ENCODE measurements at places on chromosomes 6 and 20. TPM values are rescaled to one million over a fixed set of nuclear protein-coding genes. Genes with fewer than 3 reads are reported as not detected.

DNA sequence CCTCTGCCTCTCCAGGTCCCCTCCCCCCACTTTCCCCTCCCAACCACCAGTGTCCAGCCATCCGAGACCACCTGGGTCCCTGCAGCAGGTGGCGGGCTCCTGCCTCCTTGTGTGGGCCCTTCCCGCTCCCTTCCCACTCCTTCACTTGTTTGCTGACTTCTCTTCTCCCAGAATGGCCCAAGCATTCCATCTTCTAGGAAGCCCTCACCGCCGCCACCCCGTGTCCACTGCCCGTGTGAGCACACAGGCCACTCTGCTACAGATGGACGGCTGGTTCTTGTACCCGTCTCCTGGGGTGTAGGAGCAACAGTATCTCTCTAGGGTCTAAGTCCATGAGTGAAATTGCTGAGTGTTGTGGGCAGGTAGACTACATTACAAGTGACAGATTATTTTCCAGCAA lies 15.0 kb downstream of the BPHL start:
- DNase-seq, result no peak

DNA sequence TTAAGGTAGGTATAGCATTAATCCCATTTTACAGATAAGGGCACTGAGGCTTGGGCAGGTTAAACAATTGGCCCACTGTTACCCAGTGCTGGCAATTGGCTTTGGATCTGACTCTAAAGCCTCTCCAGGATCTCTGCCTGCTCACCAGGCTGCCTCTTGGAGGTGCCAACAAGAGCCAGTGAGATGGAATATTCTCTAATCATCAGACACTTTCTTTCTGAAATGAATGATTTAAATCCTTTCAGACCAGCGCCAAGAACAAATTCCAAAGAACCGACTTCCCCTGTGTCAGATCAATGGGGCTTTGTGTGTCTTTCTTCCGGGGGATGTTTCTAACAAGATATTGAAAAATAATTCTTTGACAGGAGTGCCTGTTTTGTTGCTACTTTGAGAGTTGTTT lies 23.6 kb downstream of the CYP39A1 start:
- DNase-seq, result no peak

- no peak for DNase-seq
These were observed 21.5 kb downstream of the ACSS1 start for GRCh38 chr20:25036331-25036936.

- DNase-seq, result no peak
These were observed 18.5 kb downstream of the POM121L2 start for GRCh38 chr6:27293436-27294098.

- DNase-seq, result no peak
These were observed 121.8 kb upstream of the HDGFL1 start for GRCh38 chr6:22447249-22448196.

GRCh38 chr6:75933387-75933975 lies 139.0 kb downstream of the IMPG1 start:
- no peak for DNase-seq

The DLK2 gene
- not detected for total RNA-seq
